ENCODE measurements at places on chromosomes 12 and 14.

DNA sequence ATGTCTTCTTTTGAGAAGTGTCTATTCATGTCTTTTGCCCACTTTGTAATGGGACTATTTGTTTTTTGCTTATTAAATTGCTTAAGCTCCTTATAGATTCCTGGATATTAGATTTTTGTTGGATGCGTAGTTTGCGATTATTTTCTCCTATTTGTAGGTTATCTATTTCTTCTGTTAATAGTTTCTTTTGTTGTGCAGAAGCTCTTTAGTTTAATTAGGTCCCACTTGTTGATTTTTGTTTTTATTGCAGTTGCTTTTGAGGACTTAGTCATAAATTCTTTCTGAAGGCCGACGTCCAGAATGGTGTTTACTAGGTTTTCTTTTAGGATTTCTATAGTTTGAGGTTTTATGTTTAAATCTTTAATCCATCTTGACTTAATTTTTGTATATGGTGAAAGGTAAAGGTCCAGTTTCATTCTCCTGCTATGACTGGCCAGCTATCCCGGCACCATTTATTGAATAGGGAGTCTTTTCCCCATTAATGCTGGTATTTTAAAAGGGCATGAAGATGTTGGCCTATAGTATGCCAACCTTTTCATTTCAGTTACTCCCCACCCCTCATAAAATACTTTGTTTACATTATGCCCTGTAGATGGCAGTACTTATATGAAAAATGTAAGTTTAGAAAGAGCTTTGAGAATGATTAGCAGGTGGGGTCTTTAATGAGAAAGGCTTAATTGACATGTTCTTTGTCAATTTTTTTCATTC is 62.9 kb upstream of the PSMA6 start:
- peak; percentile 7 for DNase-seq

- peak; percentile 82 for DNase-seq
Observed at GRCh38 chr12:95634622-95635621, 83.6 kb upstream of the USP44 start.

- DNase-seq: no peak
Observed at GRCh38 chr12:57149245-57149900, 2.0 kb upstream of the LRP1-AS start.

GRCh38 chr12:11705010-11705409 is 55.5 kb downstream of the ETV6 start:
- DNase-seq: peak; percentile 83

DNA sequence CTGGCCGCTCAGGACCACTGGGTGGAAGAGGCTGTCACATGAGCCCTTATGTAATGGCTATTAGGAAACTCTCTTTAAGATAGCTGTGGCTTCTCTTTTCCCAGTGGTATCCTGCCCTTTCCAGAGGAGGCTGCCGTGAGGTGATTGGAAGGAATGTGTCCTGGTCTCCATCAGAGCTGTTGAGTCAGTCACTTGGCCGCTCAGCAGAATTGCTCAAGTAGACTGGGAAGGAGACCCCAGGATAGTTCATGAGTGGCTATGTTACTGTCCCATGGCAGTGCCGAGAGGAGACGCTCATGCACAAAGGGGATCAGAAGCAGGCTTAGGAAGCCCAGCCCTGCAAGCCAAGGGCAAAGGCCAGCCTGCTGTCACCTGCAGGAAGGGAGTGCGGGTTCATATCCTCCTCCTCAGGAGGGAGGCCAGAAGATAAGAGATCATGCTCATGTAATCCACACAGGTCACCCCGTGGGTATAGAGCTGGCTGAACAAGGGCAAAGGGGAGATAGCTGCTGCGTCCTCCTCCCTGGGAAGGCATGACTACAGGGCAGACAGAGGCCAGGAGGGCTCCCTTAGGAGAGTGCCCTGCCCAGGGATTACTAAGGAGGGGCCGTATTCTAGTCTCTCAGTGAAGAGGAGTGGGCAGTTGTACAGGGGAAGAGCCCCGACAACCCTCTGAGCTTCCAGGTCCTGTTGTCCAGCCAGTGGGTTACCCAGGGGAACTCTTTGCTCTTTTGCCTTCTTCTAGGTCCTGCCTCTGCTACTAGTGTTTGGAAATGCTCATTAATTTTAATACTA is 137.0 kb upstream of the MAX start:
- peak; percentile 89 for DNase-seq

DNA sequence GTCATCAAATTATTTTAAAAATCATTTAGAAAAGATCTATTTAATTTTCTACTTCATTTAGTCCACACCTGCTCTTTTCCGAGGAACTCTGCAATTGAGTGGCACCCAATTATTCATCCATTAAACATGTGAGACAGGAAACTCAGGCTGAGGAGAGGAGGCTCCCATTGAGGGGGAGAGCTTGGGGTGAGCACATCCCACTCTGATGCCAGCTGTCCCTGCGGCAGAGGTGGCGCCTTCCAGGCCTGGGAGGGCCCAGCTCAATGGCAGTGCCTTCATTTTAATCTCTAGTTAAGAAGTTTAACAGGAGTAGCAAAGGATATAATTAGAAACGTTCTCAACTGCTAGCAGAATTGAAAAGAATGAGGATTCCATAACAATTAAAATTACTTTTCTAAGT is 92.0 kb downstream of the ITPR2 start:
- no peak for DNase-seq

DNA sequence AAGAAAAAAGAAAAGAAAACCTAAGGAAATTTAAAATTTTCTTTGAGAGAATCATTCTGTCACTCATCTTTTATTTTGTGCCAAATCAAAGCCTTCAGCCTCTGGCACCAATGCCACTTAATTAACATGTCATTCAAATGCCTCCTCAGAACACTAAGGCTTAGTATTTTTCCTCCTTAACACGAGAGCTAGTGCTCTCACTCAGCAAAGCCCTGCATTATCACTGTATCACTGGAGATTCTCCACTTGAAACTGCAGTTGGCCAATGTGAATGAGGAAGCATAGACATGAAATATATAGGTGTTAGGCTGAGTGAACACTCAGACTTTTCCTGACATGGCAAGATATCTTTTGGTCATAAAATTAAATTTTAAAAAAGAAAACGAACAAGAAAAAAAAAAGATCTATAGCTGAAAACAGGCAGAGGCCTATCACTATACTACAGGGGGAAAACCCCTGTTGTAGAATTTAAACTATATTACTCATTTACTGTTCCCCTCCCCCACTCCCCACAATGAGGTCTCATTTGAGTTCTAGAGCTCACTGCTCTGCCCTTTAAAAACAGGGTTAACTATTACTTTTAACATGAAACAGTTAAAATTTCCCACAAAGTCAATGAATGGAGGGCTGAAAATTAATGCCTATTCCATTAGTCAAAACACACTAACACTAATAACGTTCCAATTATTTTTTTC is 5.1 kb downstream of the MBIP start:
- no peak for DNase-seq

- no peak for DNase-seq
Observed at GRCh38 chr12:30145684-30146032, 361.9 kb upstream of the TMTC1 start.

DNA sequence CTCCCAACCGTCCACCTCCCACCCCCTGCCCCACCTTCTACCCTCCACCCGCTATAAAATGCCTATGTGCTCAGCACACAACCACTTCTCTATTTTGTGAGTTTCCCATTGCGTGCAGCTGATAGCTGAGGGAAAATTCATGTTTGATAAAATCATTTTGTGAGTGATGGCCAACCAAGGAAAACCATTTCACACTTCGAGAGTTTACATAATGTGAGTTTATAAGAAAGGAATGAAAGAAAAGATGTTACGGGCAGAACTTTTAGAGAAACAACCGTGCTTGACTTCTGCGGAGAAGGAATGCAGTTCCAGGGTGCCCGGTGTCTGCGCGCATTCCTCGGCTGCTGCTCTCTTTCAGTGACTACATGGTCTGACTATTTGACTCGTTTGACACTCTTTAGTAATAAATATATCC is 140.9 kb downstream of the EFCAB11 start:
- peak; percentile 40 for DNase-seq

- peak; percentile 18 for DNase-seq
Observed at GRCh38 chr12:11085419-11085818, 6.7 kb downstream of the TAS2R43 start.

- no peak for DNase-seq
Observed at GRCh38 chr12:31773223-31773750, 44.5 kb upstream of the AMN1 start.

- peak; percentile 81 for DNase-seq
Observed at GRCh38 chr12:96399919-96400630, at the start of gene CDK17. Gene CDK17, minus strand, starts transcription at chr12:96400439. Its CDS starts 65,603 bp downstream, at chr12:96334836.

- no peak for DNase-seq
Observed at GRCh38 chr12:44334347-44334746, 498.5 kb downstream of the TMEM117 start.

DNA sequence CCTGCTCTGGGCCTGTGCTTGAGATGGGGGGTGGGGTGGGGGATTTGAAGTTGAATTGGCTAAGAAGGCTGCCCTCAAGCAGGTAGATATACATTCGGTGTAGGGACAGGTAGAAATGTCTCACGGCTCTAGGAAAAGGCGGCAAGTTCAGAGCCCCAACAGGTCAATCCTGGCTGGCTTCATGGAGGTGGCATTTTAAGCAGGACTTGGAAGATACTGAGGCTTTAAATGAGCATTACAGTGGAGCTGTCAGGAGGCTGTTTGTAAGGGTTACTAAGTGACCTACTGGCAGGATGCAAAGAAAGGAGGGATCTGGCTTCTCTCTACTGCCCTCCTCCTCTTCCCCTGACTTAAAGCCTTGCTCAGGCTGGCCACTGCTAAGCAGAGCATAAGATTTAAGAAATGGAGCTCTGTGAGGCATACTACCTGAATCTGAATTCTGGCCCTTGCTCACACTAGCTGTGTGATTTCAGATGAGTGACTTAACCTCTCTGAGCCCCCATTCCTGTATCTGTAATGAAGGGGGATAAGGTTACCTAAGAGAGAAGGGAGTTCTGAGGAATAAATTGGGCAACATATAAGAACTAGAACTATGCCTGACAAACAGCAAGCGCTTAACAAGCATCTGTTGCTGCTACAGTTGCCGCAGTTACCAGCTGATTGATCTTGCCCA is 61.6 kb downstream of the SLC24A4 start:
- DNase-seq: no peak

GRCh38 chr12:105733579-105733978 is 403.1 kb downstream of the C12orf75 start:
- DNase-seq: peak; percentile 10

- DNase-seq: no peak
Observed at GRCh38 chr12:64154677-64155076, 67.4 kb downstream of the KICS2 start.

- no peak for DNase-seq
Observed at GRCh38 chr12:84117190-84117589, 795.4 kb downstream of the SLC6A15 start.

DNA sequence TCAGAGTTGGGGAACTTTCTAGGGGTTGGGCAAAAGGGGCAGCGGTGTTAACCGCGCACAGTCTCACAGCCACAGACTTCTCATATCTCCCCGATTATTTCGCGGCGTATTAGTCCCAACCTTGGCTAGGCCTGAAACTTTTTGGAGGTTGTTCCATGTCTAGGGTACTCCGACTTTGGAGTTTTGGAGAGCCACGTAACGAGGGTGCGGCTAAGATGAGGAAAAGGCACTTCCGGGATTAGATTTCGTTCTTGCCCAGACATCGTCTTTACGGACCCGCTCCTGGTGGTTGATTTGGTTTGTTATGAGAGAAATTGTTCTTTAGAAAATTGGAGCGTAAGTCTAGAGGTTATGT is 513 bp downstream of the CCNK start:
- peak; percentile 45 for DNase-seq

DNA sequence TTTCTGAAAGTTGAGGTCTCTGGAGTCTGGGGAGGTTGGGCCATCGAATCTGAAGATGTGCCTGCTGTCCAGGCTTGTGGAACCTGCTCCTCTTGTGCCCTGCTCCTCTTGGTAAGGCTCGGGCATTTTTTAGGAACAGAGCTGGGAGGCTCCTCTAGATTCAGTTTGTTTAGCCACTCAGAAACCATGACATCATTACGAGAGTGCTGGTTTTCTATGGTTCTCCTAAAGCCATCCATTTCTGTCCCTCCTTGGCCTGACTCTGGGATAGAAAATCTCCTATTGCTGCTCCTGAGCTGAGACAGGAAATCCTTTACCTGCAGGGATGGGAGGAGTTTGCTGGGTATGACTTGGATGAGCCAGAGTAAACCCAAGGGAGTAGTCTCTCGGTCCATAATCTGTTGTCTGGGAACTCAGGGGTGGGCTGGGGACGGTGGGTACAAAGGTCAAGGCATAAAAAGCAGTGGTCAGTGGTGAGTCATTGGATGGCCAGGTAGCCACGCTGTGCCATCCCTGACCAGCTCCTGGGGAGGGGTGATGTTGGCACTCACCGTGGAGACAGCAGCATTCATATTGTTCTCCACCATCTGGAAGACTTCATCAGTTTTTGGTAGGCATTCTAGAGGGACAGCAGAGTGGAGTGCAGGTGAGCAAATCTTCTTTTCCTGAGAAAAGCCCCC is 2.4 kb upstream of the ADCY4 start:
- DNase-seq: no peak

- DNase-seq: no peak
Observed at GRCh38 chr14:97513891-97514290, 716.7 kb downstream of the VRK1 start.

- DNase-seq: no peak
Observed at GRCh38 chr12:113857371-113857770, 108.8 kb downstream of the RBM19 start.

DNA sequence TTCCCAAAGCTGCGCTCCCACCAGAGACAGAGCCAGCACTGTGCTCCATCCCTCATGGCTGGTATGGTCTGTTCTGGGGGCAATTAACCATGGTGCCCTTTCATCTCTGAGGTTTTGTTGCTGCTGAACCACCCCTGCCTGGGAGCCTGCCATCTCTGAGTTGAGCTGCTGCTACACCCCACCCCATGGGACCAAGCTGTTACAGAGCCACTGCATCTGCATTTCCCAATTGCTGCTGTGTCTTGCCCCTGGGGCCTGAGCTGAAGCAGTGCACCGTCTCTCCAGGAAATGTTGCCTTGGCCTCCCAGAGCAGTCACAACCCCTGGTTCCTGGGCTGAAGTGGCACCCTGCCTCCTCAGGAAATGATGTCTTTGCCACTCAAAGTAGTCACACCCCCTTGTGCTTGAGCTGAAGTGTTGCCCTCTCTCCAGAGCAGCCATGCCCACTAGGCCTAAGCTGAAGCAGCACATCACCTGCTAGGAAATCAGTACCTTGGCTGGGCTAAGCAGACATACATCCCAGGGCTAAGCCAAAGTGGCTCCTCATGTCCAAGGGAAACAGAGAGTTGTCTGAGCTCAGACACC is 140.3 kb downstream of the RERGL start:
- no peak for DNase-seq

DNA sequence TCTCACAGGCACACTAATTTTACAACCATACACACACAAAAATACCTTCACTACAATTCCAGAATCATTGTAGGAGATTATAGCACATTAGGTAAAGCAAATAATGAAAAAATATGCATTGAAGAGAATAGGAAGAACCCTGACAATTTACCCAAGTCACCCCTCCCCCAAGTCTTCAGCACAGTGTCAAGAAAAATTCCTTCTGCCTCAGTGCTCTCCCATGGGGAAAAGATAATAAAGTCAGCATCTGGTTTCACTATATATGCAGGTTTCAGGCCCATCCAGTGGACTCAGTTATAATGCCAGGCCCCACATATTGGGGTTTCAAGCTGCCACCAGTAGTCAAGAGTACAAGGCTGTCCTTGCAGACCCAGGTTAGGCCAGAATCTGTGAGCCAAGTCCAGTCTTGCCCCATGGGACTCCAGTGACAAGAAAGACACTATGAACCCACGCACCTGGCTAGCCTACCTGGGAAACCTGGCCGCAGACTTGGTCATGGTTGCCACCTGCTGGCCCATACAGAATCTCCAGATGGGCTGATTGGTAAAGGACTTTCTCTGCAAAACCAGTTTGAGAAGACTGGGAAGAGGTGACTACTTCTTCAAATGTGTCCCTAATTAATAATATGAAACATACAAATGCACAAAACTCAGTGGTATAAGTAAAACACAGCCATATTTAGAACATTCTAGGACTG is 398.6 kb upstream of the FLRT2 start:
- no peak for DNase-seq
